ENCODE measurements at places on chromosomes 6 and 20.

DNA sequence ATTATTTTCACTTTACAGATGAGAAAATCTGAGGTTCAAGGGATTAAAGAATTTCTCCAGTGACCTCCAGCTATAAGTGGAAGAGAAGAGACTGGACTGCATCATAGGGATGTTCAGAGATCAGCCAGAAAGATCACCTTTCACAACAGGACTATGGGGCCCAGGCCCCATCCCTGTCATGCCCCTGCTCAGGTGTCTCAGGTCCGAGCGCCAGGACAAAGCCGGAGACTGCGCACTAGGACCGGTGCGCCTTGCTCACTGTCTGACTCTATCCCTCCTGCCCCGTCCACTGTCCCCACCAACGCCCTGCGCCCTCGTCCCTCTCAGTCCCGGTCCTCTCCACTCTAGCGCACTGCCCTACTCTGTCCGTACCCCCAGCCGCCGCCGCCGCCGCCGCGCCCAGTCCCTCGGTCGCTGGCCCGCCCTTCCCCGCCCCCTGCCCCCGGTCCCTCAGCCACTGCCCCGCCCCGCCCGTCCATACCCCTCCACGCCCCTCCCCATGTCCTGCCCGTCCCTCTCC, 521 bp upstream of the RAD21L1 start:
- no peak for DNase-seq

GRCh38 chr20:9408422-9409300, 105.7 kb upstream of the LAMP5 start:
- DNase-seq: no peak

GRCh38 chr6:147986846-147987245, 355.8 kb upstream of the SASH1 start:
- no peak for DNase-seq

DNA sequence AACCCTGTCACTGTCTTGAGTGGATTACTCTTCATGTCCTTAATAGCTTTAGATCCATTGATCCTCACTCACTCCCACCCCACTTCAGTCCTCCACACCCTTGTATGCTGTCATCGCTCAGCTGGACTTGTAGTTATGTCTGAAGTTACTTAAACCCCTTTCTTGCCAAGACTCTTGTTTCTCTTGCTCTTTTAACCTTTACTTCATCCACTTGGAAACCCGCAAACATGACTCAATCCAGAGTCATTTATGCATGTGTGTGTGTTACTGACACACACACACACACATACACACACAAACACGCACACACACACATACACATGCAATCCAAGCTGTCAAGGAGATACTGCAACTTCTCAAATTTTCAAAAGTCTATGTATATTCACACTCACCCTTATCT, 341.8 kb downstream of the SYNE1 start:
- DNase-seq: no peak

DNA sequence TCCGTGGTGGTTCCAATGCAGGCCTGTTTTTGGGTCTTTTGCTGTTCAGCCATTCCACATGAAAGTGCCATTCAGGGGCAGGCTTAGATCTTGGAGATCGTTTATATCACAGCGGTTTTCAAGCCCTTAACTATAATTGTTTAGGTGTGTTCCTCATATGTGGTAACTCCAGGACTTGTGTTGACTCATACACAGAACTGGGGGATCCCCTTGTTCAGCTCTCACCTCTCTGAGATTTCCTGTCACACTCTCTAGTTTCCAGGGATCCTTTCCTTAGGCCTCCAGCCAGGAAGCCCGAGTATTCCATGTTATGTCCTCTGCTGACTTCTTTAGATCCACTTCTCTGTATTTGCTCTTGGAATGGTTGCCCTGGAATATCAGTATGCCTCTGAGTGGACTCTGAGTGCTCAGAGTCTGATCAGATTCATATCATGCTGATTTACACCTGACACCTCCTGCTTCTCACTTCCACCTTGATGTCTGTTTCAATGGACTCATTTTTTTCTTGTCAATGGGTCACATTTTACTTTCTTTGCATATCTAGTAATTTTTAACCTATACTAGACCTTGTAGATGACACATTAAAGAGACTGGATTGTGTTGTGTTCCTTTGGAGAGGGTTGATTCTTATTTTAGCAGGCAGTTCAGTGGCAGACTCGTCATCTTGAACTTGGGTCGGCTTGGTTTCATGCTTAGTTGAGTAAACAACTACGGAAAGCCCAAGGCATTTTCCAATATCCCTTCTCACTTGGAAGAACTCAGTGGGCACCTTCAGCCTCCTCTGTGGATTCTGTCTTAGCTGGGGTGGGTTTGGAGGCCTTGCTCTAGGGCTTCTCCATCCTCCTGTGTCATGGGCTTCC, 13.1 kb downstream of the NTSR1 start:
- DNase-seq: no peak

- no peak for DNase-seq
Observed at GRCh38 chr6:34068462-34069044, 77.3 kb downstream of the GRM4 start.

- DNase-seq: no peak
Observed at GRCh38 chr20:44092551-44093248, 94.3 kb downstream of the JPH2 start.

GRCh38 chr6:38542031-38542430, 97.7 kb downstream of the BTBD9 start:
- no peak for DNase-seq

DNA sequence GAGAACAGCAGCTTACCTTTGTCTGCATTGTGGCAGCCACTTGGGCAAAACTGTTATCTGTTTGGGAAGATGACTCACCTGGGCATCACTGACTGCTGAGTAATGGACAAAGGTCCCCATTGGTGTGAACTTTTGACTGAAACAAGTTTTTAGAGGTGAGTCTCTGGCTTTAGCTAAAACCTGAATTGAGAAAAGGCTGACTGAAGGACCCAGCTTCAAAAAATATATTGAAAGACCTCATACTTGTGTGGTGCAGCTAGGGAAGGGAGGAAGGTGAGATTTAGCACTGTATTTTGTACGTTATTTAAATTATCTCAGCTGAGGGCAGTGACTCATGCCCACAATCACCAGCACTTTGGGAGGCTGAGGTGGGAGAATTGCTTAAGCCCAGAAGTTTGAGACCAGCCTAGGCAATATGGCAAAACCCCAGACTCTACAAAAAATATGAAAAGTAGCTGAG, 4.5 kb upstream of the CITED2 start:
- DNase-seq: no peak

- DNase-seq: no peak
Observed at GRCh38 chr20:19114410-19114809, 98.0 kb upstream of the SLC24A3 start.

GRCh38 chr6:90911642-90912041, 324.8 kb upstream of the MAP3K7 start:
- DNase-seq: no peak

GRCh38 chr6:169328112-169328801, 74.6 kb upstream of the THBS2 start:
- DNase-seq: no peak

- DNase-seq: no peak
Observed at GRCh38 chr20:48749437-48749836, 78.4 kb downstream of the PREX1 start.

GRCh38 chr6:126672649-126673048, 332.7 kb downstream of the CENPW start:
- DNase-seq: no peak
